ENCODE measurements at places on chromosomes 7 and 10.
A peak's percentile ranks its signal among the peaks of the same experiment; 100 is the strongest.

- DNase-seq: no peak
Observed at GRCh38 chr7:94045581-94045980, 41.4 kb upstream of the BET1 start.

GRCh38 chr7:133778472-133778871, 348.7 kb upstream of the LRGUK start:
- no peak for DNase-seq

DNA sequence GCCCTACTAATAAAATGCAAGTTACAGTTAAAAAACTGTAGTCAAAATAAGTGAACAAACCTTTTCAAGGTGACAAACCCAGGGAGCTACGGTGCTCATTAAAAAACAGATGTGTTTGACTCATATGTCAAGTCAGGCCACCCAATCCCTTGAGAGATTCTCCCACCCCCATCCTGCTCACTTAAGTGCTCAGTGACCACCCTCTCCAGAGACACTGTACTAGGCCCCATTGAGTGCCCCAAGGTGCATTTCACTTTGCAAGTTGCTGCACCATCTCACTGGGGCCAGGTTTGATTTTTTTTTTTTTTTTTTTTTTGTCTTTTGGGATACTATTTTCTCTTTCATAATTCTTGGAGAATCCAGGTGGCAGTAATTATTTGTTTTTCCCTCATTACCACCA, 1.9 kb downstream of the ERV3-1 start:
- no peak for DNase-seq

DNA sequence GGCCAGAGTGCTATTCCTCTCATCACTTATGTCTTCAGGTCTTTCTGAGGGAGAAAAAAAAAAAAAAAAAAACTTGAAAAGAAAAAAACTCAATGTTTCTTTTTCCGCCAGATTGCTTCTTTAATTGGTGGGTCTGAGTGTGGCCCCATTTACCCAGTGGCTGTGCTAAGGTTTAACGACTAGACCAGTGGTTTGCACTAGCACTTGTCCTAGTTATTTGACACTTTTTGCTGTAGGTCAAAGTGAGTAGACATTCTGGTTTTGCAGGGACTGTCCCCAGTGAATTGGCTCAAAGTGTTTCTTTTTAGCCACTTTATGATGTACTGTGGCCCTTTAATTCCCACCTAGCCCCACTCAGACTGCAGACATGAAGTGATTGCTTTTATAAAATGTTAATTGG, 273.3 kb downstream of the PTEN start:
- DNase-seq: no peak

DNA sequence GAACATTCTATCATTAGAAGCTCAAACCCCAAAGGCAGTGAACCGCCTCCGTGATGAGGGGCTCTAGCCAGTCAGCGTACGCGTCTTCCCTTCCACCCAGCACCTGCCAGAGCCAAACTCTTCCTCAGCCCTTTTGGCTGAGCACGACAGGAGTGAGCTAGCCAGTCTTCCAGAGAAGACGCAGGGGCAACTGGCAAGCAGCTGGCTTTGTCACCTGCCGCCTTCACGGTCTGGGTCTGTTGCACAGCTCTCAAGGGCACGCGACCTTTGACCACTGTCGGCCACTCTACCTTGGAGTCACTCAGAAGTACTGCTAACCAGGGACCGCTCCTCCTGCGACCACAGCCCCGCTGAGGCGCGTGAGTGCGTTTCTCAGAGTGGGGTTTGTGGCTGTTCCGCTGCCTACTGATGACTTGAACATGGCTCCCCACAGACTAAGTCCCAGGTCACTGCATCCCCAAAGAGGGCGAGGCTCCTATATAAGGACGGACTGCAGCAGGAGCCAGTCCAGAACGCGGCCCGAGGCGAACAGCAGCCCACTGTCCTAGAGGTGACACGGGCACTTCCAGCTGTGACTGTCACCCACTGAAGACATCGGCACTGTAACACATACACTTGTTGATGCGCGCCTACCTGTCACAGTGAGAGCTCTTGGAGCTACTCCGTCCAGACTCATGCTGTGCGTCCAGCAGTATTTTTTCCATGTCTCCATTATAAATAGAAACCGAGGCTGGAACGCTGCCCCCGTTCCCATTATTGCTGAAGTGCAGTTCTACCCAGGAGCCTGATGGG, 8.4 kb downstream of the BNIP3 start:
- DNase-seq: no peak

DNA sequence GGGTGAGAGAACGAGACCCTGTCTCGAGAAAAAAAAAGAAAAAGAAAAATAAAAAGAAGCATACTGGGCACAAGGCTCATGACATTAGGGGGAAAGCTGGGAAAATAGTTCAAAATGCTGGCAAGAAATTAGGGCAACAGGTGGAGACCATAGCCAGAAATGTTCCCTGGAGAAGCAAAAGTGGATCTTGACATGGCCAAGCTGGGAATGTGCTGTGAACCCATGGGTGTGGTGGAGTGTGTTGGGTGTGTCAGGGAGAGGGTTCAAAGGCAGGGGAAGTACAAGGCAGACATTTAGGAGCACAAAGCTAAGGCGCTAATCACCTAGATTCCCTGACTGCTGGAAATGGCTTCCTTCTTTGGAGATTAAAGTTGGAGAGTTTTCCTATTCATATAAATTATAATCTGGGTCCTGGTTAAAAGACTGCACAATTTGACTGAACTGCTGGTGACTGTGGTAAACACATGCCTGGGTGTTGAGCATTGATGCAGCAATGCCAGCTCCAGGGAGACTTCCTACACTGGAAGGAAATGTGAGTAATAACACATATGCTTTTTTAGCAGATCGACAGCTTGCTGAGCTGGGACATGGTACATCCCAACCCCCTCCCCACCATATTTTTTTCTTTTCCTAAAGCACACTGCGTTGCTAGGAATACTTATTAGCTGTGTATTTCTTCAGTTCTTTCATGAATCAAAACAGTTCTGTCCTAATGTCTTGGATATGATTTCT, 70.1 kb upstream of the ARHGAP21 start:
- no peak for DNase-seq

DNA sequence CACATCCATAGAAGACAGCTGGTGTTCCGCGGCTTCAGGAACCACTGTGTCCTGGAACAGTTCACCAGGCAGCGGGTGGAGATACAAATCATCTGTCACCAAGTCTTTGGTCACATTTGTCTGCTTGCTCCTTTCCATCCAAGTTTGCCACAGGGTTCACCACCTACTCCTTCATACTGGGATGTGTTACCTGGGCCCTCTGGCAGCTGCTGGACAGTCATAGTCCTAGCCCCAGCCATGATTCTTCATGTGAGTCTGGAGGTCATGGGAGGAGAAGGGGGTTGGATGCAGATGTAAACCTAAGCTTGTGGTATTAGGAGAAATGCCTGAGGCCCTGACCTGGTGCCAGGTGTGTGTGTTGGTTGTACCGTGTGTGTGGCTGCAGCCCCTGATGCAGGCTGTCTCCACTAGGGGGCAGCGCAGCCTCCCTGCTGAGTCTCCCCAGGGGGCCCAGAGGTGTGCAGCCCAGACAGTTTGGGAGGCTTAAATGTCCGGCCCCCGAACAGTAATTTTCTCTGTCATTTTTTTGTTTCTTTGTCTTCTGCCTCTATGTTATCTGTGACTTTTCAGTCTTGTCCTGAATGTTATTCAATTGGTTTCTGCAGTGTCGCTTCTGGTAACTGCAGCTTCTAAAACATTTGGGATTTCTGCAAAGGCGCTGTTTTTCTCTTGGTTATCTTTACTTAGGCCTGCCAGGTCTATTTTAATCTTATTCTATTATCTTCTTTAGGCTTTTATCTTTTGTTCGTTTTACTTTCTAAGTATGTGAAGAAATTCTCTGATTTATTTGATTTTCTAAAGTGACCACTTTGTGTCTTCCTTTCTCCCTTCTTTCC, 14.8 kb downstream of the NPS start:
- DNase-seq: no peak

GRCh38 chr10:129820451-129820850, 143.6 kb downstream of the EBF3 start:
- DNase-seq: no peak

GRCh38 chr7:106462365-106462859, 177.6 kb upstream of the NAMPT start:
- DNase-seq: peak; percentile 7

DNA sequence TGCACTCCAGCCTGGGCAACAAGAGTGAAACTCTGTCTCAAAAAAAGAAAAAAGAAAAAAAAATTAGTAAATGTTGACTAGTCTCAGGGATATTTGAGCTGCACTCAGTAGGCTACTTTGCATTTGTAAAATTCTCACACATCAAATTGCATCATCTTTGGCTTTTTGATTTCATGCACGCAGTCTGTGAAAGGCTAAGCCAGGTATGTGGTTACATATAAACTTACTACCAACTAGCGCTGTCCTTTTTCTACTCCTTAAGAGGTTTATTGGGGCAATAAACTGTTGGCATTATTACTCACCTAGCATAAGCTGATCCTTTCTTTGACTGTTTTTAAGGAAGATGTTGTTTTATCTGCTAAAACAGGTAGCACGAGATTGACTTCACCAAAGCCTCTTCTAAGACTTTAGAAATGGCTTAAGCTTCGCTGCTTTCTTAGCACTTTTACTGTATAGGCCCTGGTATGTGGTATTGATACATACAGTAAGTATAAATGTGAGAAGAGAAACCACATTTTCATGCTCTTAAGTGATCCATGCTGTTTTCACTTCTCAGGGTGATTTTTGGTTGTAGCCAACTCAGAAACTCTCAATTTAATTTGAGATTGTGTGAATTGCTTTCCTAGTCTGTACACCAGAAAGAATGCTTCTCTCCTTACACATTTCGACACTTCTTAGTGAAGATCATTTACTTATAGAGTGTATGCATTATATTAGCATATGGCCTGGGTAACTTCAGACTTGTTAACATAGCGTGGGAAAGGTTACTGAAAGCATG, 323.9 kb downstream of the AUTS2 start:
- DNase-seq: no peak

DNA sequence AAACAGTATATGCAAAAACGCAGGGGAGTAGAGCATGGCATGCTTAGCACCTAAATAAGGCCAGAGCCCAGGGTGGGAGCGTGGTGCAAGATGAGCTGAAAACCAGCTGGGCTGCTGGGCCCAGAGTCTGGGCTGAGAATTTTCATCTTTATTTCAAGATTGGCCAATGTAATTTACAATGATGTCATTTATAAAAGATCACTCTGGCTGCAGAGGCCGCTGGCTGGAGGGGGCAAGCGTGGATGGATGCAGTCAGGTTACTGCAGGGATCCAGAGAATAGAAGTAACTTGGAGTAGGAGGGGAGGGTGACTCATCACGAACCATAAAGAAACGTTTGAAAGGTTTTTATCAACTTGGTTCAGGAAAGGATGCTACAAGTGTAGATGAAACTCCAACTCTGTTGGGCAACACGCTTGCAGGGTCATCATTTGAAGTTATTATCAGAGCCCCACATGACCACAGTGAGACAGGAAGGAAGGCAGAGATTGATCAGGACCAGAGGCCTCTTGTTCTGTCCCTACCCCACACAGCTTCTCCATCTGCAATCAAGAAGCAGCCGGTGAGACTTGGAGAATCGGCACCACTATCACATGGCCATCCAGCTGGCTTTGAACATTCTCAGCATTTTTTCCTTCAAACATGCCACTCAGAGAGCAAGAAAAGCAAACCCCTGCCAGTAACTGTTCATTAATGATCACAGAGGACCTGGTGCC, 49.2 kb downstream of the ODAD2 start:
- no peak for DNase-seq

DNA sequence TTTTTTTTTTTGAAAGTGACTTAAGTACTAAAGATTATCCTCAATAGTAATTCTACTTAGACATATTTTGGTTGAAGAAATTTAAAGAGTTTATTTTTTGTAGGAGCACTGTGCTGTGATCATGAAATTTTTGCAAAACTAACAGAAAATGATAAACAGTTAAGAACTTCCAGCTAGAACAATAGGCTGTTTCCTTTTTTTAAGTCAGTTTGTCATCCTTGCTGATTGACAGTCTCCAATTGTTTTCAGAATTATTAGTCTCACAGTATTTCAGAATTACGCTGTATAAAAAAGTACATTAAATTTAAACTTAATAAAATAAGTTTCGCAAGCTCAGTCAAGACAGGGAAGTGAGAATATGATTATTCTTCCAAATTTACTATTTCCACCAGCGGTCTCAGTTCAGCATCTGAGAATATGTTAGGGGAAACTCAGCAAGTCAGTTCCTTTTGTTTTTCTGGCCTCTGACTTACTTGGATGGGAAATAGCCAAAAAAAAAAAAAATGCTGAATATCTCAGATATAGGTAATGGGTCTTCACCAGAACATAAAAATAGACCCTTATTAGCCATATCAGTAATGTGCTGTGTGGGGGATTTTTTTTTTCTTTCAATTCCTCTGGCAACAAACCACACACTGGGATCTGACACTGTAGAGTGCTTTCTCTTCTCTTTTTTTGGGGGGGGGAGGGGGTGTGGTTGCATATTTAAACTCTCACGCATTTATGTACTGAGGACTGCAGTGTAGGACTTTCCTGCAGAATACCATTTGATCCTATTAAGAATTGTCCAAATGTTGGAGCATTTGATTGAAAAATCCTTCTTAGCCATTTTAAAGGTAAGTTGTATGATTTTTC, at the start of gene CD36:
TSS of gene CD36 (plus strand) at position 732 of the 855 bp plus-strand sequence. CDS start 8,099 bp downstream, outside the sequence.
- DNase-seq: no peak

DNA sequence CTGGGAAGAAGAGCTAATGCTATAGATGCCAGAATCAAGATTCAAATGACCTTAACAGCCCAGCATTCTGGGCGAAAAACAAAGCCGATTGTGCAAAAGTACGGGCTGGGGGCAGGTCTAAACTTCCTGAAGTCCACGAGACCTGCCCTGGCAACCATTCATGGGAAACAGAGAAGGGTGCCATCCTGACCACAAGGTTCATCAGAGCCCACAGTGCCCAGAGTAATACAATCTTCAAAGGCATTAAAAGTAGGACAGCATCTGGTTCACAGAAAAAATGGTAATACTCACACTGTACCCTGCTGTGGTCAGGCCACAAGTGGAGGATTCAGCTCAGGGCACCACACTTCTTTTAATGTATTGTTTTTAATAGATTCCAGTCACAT, 36.1 kb downstream of the SORBS1 start:
- no peak for DNase-seq

DNA sequence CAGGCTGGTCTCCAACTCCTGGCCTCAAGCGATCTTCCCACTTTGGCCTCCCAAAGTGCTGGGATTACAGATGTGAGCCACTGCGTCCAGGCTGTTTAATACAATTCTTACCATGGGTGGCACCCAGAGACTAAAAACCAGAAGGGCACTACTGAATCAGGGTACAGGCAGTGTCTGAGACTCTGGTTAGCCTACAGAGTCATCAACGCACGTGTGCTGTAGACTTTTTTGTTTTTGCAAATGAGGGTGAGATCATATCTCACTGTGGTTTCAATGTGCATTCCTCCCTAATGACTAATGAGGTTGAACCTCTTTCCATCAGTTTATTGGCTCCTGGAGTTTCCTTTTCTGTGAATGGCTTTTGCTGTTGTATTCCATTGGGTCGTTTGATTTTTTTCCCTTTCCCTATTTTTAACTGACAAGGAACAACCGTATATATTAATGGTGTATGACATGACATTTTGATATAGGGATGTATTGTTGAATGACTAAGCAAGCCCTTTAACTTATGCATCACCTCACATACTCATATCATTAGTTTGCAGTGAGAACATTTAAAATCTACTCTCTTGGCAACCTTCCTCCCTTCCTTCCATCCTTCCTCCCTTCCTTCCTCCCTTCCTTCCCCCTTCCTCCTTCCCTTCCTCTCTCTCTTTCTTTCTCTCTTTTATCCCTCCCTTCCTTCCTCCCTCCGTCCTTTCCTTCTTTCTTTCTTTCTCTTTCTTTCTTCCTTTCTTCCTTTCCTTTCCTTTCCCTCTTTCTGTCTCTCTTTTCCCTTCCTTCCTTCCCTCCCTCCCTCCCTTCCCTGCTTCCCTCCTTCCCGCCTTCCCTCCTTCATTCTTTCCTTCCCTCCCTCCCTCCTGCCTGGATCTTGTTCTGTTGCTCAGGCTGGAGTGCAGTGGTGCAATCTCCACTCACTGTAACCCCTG, 9.3 kb upstream of the TMEM270 start:
- DNase-seq: peak; percentile 55

GRCh38 chr7:90626013-90626412, 29.9 kb downstream of the CDK14 start:
- DNase-seq: no peak

Data from GF-D8 (cell line).